ENCODE measurements at places on chromosomes 6 and 20. TPM values are rescaled to one million over a fixed set of nuclear protein-coding genes. Genes with fewer than 3 reads are reported as not detected.

The COL20A1 gene
- 0.03 TPM for total RNA-seq

The VAPB gene
- 29.4 TPM for total RNA-seq

The HSPA1L gene
- total RNA-seq = 1.7 TPM

The MLIP gene
- total RNA-seq = not detected

The OR2J3 gene
- total RNA-seq = not detected

The CBFA2T2 gene
- 17.9 TPM for total RNA-seq

The CGA gene
- total RNA-seq = not detected

- H3K4me1 ChIP-seq = no peaks in the 10 kb centered on the region
- H3K27me3 ChIP-seq = no peaks in the 10 kb centered on the region
- H3K27ac ChIP-seq = no peak overlapping the region
- DNase-seq = no peak
These were observed 28.7 kb upstream of the KIF13A start for GRCh38 chr6:18016133-18016532.

- no peak overlapping the region for H3K27ac ChIP-seq
- H3K36me3 ChIP-seq = no peaks in the 10 kb centered on the region
- no peaks in the 10 kb centered on the region for H3K4me1 ChIP-seq
- no peak overlapping the region for H3K4me3 ChIP-seq
- no peaks in the 10 kb centered on the region for H3K27me3 ChIP-seq
These were observed 50.7 kb downstream of the DOK5 start for GRCh38 chr20:54525916-54526590.

DNA sequence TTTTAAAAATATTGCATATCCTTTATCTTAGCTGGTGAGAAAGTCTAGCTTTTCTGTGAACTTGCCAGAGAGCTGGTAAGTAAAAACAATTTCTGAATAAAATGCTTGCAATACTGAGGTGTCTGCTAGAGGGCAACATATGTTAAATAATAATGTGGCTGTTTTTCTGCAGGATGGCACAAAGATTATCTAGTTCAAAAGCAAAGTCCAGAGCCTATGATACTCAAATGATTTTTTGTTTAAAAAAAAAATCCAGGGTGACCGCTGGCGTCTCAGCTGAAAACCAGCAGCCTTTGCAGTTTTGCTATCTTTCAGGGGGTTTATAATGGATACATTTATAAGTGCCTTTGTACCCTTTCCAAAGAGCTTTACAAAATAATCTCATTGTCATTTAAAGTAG lies 194.9 kb downstream of the PHACTR1 start:
- no peaks in the 10 kb centered on the region for H3K4me1 ChIP-seq

- no peaks in the 10 kb centered on the region for H3K36me3 ChIP-seq
- H3K4me1 ChIP-seq = no peaks in the 10 kb centered on the region
- H3K27me3 ChIP-seq = no peaks in the 10 kb centered on the region
- no peak for DNase-seq
- H3K4me3 ChIP-seq = no peak overlapping the region
These were observed 57.2 kb downstream of the C6orf58 start for GRCh38 chr6:127634178-127634577.

- no peaks in the 10 kb centered on the region for H3K36me3 ChIP-seq
- H3K4me1 ChIP-seq = peaks cover 3% of the 10 kb centered on the region
- peak overlapping the region; percentile 2 for H3K4me3 ChIP-seq
- H3K27me3 ChIP-seq = no peaks in the 10 kb centered on the region
- H3K27ac ChIP-seq = no peak overlapping the region
These were observed 236.7 kb downstream of the FARS2 start for GRCh38 chr6:5497896-5498578.

DNA sequence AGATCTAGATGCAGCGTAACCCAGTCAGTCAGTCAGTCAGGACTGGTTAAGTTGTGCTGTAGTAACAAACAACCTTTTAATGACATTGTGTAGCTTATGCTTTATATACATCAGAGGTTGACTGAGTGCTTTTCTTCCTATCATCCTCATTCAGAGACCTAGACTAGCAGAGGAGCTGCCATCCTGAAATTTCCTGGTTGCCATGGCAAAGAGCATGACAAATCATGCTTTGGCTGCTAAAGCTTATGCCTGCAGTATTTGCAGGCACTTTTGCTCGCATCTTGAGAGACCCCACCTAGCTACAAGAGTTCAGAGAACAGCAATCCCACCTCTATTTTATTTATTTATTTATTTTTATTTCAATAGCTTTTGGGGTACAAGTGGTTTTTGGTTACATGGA lies 244.0 kb downstream of the BTBD3 start:
- no peaks in the 10 kb centered on the region for H3K36me3 ChIP-seq
- H3K4me1 ChIP-seq = no peaks in the 10 kb centered on the region
- H3K27me3 ChIP-seq = no peaks in the 10 kb centered on the region
- H3K4me3 ChIP-seq = no peak overlapping the region
- no peak for DNase-seq
- H3K27ac ChIP-seq = no peak overlapping the region

DNA sequence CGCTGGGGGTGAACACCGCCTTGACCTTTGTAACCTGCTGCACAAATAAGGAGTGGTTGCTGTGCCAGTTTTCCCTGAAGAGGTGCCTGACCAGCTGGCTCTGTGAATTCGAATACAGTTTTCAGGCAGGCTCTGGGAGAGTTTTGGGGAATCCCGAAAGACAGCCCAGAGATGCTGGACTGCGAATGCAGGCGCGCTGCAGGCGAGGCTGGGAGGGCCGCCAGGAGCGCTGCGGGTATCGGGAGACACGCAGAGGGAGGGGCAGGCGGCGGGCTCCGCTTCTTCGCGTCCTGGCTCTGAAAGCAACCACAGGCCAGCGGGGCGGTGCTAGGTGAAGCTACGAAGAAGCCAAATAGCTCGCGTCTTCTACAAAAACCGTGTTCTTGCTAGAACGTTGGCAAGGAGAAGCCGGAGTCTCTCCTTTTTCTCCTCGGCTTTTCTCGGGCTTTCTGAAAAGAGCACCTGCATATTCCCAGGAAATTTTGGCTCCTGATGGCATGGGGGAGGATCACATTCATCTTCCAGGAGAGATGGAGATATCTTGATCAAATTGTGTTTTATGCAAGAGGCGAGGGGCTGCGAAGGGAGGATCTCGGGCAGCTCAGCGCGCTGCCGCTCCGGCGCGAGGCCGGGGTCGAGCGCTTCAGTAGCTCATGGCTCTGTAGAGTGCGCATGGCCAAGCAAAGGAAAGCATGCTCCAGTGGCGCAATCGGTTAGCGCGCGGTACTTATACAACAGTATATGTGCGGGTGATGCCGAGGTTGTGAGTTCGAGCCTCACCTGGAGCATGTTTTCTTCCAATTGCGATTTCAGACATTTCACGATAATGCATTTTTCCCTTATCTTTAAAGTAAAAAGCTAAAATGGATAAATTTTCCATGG lies 158.1 kb upstream of the ZNF184 start:
- H3K36me3 ChIP-seq = no peaks in the 10 kb centered on the region
- no peak overlapping the region for H3K27ac ChIP-seq
- H3K4me3 ChIP-seq = no peak overlapping the region
- no peak for DNase-seq

DNA sequence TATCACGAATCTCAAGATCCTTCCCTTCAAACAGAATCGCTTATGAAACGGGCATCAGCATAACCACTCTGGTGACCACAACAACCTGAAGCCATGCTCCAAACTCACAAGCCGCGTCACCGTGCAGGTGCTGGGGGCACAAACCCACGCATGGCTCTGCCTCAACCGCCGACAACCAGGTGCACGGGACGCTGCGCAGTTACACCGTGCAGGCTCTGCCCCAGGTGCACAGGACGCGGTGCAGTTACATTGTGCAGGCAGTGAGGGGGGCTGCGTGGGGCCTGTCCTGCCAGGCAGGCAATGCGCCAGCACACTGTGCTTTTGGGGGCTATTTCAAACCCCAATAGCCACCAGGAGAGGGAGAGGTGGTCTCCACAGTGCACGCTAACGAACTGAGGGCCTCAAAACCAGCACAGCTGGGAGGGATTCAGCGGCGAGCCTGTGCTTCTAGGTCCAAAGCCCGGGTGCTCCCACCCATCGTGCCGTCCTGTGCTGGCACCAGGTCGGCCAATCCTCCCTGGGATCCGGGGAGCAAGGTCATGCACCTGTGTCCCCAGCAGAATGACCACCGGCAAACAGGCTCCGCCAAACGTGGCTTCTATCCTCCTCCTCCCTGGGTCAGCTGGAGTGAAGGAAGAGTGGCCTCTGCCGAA lies 35.8 kb downstream of the ZBTB46 start:
- no peak overlapping the region for H3K4me3 ChIP-seq
- no peak overlapping the region for H3K27ac ChIP-seq
- no peaks in the 10 kb centered on the region for H3K36me3 ChIP-seq
- H3K27me3 ChIP-seq = no peaks in the 10 kb centered on the region
- peaks cover 5% of the 10 kb centered on the region for H3K4me1 ChIP-seq

DNA sequence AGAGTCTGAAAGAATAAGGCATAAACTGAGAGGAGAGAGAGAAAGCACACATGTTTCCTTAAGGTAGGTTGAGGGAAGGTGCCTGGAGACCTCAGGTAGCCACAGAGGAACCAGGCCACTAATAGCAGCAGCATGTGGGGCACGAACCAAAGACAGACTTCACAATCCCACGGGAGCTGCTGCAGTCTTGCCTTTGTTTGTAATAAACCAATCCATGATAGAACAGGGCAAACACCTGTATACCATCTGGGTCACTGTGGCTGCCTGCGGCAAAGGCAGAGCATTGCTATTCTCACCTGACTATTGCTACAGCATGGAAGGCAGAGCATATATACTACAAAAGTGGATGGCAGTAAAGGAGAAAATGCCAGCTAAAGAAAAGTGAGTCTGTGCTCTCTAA lies 36.3 kb downstream of the HEBP2 start:
- no peak for DNase-seq
- H3K4me1 ChIP-seq = no peaks in the 10 kb centered on the region
- no peaks in the 10 kb centered on the region for H3K36me3 ChIP-seq
- no peak overlapping the region for H3K27ac ChIP-seq
- H3K27me3 ChIP-seq = no peaks in the 10 kb centered on the region
- H3K4me3 ChIP-seq = no peak overlapping the region

- H3K4me3 ChIP-seq = no peak overlapping the region
- no peaks in the 10 kb centered on the region for H3K4me1 ChIP-seq
- no peaks in the 10 kb centered on the region for H3K27me3 ChIP-seq
- no peak overlapping the region for H3K27ac ChIP-seq
- H3K36me3 ChIP-seq = no peaks in the 10 kb centered on the region
These were observed 156.2 kb upstream of the PLCB4 start for GRCh38 chr20:8912731-8913130.

- no peak overlapping the region for H3K27ac ChIP-seq
- H3K36me3 ChIP-seq = no peaks in the 10 kb centered on the region
- H3K27me3 ChIP-seq = no peaks in the 10 kb centered on the region
These were observed 158.6 kb upstream of the PREP start for GRCh38 chr6:105561486-105561885.

DNA sequence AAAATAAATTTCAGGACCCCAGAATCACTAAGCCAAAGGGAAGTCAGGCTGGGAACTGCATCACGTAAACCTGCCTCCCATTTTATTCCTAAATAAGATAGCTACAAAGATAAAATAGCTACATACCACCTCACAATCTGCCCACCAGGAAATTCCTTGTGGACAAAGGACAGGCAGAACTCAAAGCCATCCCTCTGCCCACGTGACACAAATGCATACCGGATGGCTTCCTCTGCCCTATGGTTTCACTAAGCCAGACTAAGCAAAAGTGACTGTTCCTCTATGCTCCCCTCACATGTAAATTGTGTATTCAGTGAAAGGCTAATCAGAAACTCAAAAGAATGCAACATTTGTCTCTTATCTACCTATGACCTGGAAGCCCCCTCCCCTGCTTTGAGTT lies 15.0 kb downstream of the MBOAT1 start:
- DNase-seq = no peak
- no peak overlapping the region for H3K27ac ChIP-seq
- H3K27me3 ChIP-seq = no peaks in the 10 kb centered on the region
- peaks cover 11% of the 10 kb centered on the region for H3K4me1 ChIP-seq

- no peaks in the 10 kb centered on the region for H3K36me3 ChIP-seq
- no peaks in the 10 kb centered on the region for H3K27me3 ChIP-seq
- H3K4me1 ChIP-seq = peaks cover 16% of the 10 kb centered on the region
These were observed 55.7 kb upstream of the SLC23A2 start for GRCh38 chr20:5056801-5057599.

- no peak overlapping the region for H3K27ac ChIP-seq
- peaks cover 5% of the 10 kb centered on the region for H3K36me3 ChIP-seq
- H3K4me1 ChIP-seq = peaks cover 13% of the 10 kb centered on the region
- no peak for DNase-seq
- H3K4me3 ChIP-seq = no peak overlapping the region
- no peaks in the 10 kb centered on the region for H3K27me3 ChIP-seq
These were observed 101.1 kb downstream of the ZFAND3 start for GRCh38 chr6:37920667-37921066.

- no peak overlapping the region for H3K4me3 ChIP-seq
- no peaks in the 10 kb centered on the region for H3K27me3 ChIP-seq
- H3K27ac ChIP-seq = no peak overlapping the region
- no peaks in the 10 kb centered on the region for H3K36me3 ChIP-seq
- H3K4me1 ChIP-seq = peaks cover 9% of the 10 kb centered on the region
These were observed 76.1 kb upstream of the NAA20 start for GRCh38 chr20:19940988-19941460.

- H3K27ac ChIP-seq = no peak overlapping the region
- no peaks in the 10 kb centered on the region for H3K36me3 ChIP-seq
- no peak overlapping the region for H3K4me3 ChIP-seq
- H3K4me1 ChIP-seq = no peaks in the 10 kb centered on the region
These were observed 39.0 kb downstream of the MYT1 start for GRCh38 chr20:64203037-64203777.

DNA sequence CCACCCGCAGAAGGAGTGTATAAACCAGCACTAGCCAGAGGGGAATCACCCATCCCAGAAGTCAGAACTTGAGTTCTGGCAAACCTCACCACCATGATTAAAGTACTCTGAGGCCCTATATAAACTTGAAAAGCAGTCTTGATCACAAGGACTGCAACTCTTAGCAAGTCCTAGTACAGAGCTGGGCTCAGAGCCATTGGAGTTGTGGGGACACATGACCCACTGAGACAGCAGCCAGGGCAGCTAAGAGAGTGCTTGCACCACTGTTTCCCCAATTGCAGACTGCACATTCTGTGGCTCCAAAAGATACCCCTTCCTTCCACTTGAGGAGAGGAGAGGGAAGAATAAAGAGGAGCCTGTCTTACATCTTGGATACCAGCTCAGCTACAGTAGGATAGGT lies 4.7 kb upstream of the MCM9 start:
- no peak overlapping the region for H3K4me3 ChIP-seq
- H3K36me3 ChIP-seq = no peaks in the 10 kb centered on the region
- DNase-seq = no peak
- H3K27me3 ChIP-seq = no peaks in the 10 kb centered on the region

DNA sequence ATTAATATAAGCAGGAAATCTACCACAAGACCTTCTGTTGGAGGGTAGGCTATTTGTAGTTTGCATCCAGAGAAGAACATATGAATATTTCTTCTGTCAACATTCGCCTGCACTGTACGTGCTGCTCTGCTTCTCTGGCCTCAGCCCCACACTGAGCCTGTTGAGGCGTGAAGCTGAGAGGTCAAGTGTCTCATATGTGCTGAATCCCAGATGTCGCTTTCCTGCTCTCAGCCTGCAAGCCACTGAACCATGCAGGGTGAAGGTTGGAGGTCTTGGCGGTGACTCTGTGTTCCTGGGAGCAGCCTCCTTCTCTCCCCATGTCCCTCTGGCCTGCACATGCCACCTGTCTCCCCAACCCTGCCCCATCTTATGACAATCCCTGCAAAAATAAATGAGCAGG lies 83.6 kb downstream of the TMEM170B start:
- DNase-seq = no peak
- no peak overlapping the region for H3K27ac ChIP-seq
